ENCODE measurements at places on chromosomes 5 and 9.

- peak; percentile 76 for DNase-seq
- no peaks in the 10 kb centered on the region for H3K27me3 ChIP-seq
- peak within 1 kb of the TSS; percentile 89 for H3K27ac ChIP-seq
- peaks cover 61% of the 10 kb centered on the region for H3K4me1 ChIP-seq
- peak within 1 kb of the TSS; percentile 62 for H3K4me3 ChIP-seq
- H3K36me3 ChIP-seq: peaks cover 23% of the 10 kb centered on the region
These were observed at the start of gene PHYHD1 for GRCh38 chr9:128920381-128921058. Gene PHYHD1, plus strand, starts transcription at chr9:128920982. Its CDS starts 1,342 bp downstream, at chr9:128922324.

- H3K4me3 ChIP-seq: peak overlapping the region; percentile 80
- no peaks in the 10 kb centered on the region for H3K36me3 ChIP-seq
These were observed 603 bp downstream of the TMEM268 start for GRCh38 chr9:114611516-114612271.

GRCh38 chr9:30622561-30622960, 1761.9 kb upstream of the ACO1 start:
- no peaks in the 10 kb centered on the region for H3K27me3 ChIP-seq
- H3K36me3 ChIP-seq: no peaks in the 10 kb centered on the region
- no peaks in the 10 kb centered on the region for H3K4me1 ChIP-seq

DNA sequence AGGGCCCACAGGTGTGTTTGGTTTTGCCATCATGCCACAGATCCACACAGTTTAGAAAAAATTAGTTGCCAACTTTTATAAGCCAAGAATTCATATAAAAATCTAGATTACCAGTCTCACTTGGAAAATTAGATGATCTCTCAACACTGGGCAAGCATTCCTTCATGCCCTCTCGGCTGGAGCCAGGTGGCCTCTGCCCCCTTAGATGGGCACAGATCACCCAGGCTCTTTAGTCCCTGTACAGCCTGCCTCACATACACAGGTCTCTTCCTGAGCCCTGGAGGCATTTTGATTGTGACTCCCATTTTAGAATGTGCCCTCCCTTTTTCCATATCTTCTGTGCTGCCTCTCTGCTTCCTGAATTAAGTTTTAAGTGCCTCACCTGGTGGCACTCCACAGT, 20.0 kb downstream of the ACO1 start:
- peaks cover under 1% of the 10 kb centered on the region for H3K4me1 ChIP-seq
- H3K36me3 ChIP-seq: peaks cover 45% of the 10 kb centered on the region
- no peaks in the 10 kb centered on the region for H3K27me3 ChIP-seq
- H3K27ac ChIP-seq: no peak overlapping the region
- H3K4me3 ChIP-seq: no peak overlapping the region

DNA sequence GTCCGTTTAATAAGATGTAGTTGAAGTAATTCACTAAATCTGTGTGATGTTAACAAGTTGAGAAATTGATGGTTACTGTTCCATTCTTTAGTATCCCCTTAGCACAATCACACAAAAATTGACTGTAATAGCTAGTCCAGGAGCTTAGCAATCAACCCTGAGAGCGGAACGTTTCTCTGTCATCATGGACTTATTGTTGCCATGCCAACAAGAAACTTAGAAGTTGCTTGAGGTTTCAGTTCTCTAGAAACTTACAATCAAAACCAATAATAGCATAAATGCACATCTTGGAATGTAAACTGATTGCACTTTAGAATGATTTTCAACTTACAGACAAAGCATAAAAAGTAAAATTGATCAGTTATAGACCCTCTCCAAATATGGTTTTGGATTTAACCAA, 125.4 kb upstream of the ANKH start:
- DNase-seq: no peak
- H3K36me3 ChIP-seq: no peaks in the 10 kb centered on the region
- H3K4me3 ChIP-seq: no peak overlapping the region
- no peaks in the 10 kb centered on the region for H3K27me3 ChIP-seq

DNA sequence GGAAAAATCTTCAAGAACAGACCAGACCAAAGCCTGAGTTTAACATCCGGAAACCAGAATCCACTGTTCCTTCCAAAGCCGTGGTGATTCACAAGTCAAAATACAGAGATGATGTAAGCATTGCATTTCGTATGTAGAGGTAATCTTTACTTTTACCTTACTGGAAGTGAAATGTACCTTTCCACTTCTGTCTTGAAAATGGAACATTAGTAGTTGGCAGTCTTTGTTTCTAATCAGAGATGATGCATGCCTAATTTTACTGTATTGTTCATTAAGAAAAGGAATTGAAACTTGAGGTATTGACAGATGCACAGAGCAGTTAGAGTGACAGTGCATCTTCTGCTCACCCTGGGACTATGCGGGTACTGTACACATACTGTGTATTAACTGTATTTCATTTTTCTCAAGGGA, 34.6 kb downstream of the HABP4 start:
- no peak for DNase-seq
- no peaks in the 10 kb centered on the region for H3K27me3 ChIP-seq
- peaks cover 17% of the 10 kb centered on the region for H3K4me1 ChIP-seq
- no peak overlapping the region for H3K27ac ChIP-seq

DNA sequence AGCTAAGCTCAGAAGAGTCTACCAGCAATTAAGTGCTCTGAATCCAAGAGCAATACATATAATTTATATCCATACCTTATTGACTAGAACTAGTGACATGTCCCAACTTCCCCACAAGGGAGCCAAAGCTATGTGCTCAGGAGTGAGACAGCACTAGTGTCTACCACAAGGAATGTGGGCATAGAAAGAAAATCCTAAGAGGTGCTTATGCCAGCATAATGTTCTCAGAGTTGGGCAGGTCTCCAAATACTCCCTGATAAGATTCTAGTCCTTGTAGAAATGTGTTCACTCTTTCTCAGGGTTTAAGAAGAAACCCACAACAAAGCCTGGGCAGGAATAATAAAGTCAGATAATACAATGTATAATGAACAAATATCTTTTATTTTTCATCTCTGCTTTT, 275.1 kb downstream of the BRINP1 start:
- H3K27me3 ChIP-seq: no peaks in the 10 kb centered on the region
- H3K4me3 ChIP-seq: no peak overlapping the region
- no peak overlapping the region for H3K27ac ChIP-seq

GRCh38 chr5:38447056-38447455, 109.4 kb downstream of the LIFR start:
- DNase-seq: no peak
- H3K4me1 ChIP-seq: peaks cover 5% of the 10 kb centered on the region
- H3K36me3 ChIP-seq: no peaks in the 10 kb centered on the region
- peaks cover 20% of the 10 kb centered on the region for H3K27me3 ChIP-seq
- H3K27ac ChIP-seq: no peak overlapping the region

- H3K4me3 ChIP-seq: no peak overlapping the region
- H3K4me1 ChIP-seq: no peaks in the 10 kb centered on the region
- H3K36me3 ChIP-seq: no peaks in the 10 kb centered on the region
- H3K27ac ChIP-seq: no peak overlapping the region
These were observed 67.7 kb downstream of the TENT4A start for GRCh38 chr5:6780802-6781391.

- H3K36me3 ChIP-seq: peaks cover 3% of the 10 kb centered on the region
- H3K4me1 ChIP-seq: peaks cover 36% of the 10 kb centered on the region
- H3K27me3 ChIP-seq: no peaks in the 10 kb centered on the region
- H3K4me3 ChIP-seq: peak overlapping the region; percentile 48
- DNase-seq: no peak
These were observed 520 bp downstream of the PCDH12 start for GRCh38 chr5:141957367-141957996.

DNA sequence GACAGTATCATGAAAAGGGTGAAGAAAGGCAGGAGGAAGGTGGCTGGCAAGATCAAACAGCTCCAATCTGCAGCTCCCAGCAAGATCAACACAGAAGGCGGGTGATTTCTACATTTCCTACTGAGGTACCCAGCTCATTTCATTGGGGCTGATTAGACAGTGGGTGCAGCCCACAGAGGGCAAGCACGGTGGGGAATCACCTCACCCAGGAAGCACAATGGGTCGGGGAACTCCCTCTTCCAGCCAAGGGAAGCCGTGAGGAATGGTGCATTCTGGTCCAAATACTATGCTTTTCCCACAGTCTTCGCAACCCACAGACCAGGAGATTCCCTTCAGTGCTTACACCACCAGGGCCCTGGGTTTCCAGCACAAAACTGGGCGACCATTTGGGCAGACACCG, 66.8 kb downstream of the CAMSAP1 start:
- H3K4me3 ChIP-seq: no peak overlapping the region
- peaks cover 11% of the 10 kb centered on the region for H3K36me3 ChIP-seq
- no peaks in the 10 kb centered on the region for H3K4me1 ChIP-seq
- no peak for DNase-seq
- H3K27me3 ChIP-seq: no peaks in the 10 kb centered on the region

- DNase-seq: no peak
- H3K27ac ChIP-seq: peak overlapping the region; percentile 24
- peaks cover 78% of the 10 kb centered on the region for H3K4me1 ChIP-seq
These were observed 27.8 kb downstream of the LARP1 start for GRCh38 chr5:154782812-154783592.

DNA sequence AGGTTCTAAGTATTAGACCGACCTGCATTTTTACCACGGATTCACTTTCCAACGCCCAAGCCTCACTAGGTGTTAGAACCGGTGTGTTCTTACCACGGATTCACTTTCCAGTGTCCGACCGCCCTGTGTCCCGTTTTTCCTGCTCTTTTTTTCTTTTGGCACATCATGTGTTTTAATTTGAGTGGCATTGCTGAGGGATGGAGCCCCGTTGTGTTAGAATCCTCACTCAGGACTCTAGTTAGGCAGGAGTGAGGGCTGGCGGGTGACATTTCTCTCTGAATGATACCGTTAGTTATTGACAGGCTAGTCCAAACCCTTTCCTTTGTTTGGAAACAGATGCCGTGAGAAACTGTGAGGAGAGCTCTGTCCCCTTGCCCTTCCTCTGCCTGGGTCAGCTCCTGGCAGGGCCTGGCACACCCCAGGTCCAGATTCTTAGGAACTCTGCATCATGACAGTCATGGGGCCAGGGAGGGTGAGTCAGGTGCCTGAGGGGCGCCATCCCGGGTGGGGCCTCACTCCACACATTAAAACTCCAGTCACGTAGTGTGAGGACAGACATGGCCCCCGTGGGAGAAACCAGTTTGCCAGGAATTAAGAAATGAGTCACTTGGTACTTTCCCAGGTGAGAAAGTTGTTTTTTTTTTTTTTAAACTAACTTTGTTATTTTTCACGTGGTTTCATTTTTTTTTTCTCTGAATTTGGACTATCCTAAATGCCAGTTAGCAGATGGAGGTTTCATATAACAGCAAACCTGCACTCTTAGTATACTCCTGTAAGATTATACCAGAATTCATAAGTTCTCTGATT, 15.8 kb downstream of the EXOC3 start:
- H3K27ac ChIP-seq: no peak overlapping the region
- no peaks in the 10 kb centered on the region for H3K27me3 ChIP-seq
- peaks cover 97% of the 10 kb centered on the region for H3K36me3 ChIP-seq
- no peak overlapping the region for H3K4me3 ChIP-seq
- H3K4me1 ChIP-seq: no peaks in the 10 kb centered on the region

- no peak for DNase-seq
- no peak overlapping the region for H3K4me3 ChIP-seq
- H3K27me3 ChIP-seq: no peaks in the 10 kb centered on the region
- H3K4me1 ChIP-seq: no peaks in the 10 kb centered on the region
These were observed 169.7 kb downstream of the C9orf50 start for GRCh38 chr9:129451089-129451656.

- DNase-seq: no peak
- H3K4me1 ChIP-seq: no peaks in the 10 kb centered on the region
- H3K36me3 ChIP-seq: no peaks in the 10 kb centered on the region
- H3K4me3 ChIP-seq: no peak overlapping the region
- peaks cover 7% of the 10 kb centered on the region for H3K27me3 ChIP-seq
- H3K27ac ChIP-seq: no peak overlapping the region
These were observed 18.5 kb downstream of the PAEP start for GRCh38 chr9:135579889-135580660.

DNA sequence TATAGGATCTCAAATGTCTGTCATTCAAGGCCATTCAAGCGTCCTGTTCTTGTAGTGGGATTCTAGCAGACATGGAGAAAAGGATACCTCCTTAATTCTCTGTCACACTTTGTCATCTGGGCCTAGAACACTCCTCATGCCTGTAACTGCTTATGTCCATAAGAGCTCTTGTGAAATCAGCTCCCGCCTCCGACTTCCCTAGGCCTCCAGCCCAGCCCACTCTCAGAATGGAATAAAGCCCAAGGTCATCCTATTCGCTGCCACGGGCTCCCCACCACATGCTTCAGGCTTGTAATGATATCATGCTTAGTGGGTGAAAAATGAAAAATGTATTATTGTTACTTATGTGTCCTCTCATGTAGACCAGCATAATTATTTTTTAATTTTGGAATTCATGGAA, 632.5 kb downstream of the ISL1 start:
- DNase-seq: no peak
- H3K27ac ChIP-seq: no peak overlapping the region
- no peaks in the 10 kb centered on the region for H3K36me3 ChIP-seq
- no peaks in the 10 kb centered on the region for H3K27me3 ChIP-seq
- H3K4me1 ChIP-seq: no peaks in the 10 kb centered on the region

- no peak for DNase-seq
- no peak overlapping the region for H3K27ac ChIP-seq
- no peaks in the 10 kb centered on the region for H3K4me1 ChIP-seq
- no peak overlapping the region for H3K4me3 ChIP-seq
These were observed 128.3 kb downstream of the SLF1 start for GRCh38 chr5:94746731-94747124.

Measured in lower lobe of right lung (tissue), 2 donors.